PC-3 (cell line): ENCODE measurements at places on chromosomes 7 and 10.

GRCh38 chr10:126090443-126090842 lies 194.1 kb downstream of the FANK1 start:
- H3K27me3 ChIP-seq, result no peaks in the 10 kb centered on the region
- H3K27ac ChIP-seq, result peak overlapping the region; percentile 98
- H3K36me3 ChIP-seq, result no peaks in the 10 kb centered on the region
- no peak for DNase-seq
- H3K4me3 ChIP-seq, result no peak overlapping the region

DNA sequence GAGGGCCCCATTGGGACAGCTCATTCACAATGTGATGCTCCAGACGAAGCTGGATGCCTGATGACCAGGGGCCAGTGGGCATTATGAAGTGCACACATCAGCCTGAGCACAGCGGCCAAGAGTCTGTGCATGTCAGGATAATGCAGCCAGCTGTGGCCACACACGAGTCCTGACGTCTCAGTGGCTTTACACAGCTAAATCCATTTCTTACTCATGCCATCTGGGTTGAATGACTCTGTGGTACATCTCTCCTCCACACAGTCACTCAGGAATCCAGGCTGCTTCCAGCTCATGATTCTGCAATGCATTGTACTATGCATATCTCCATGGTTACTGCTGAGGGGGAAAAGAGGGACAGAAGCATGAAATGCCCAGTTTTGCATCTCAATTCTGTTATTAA lies 123.6 kb downstream of the PRLHR start:
- H3K27ac ChIP-seq, result no peak overlapping the region
- H3K27me3 ChIP-seq, result peaks cover 67% of the 10 kb centered on the region
- no peak for DNase-seq
- no peaks in the 10 kb centered on the region for H3K4me1 ChIP-seq
- H3K4me3 ChIP-seq, result no peak overlapping the region

DNA sequence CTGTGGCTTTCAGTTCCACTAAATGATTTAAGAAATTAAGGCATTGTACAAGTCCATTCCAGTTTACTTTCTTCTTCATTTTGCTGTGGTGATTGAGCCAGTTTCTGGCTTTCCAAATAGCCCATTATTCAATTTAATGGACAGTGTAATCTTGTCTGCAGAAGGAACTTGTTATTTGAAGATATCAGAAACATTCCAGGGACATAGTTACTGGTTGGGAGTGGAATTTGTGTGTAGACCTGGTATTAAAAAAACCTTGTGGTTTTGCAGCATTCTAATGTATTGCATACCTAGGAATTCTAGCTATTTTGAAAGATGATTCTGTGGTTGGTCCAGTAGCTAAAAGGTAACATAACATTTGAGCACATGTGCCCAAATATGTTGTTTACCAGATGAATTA lies 72.2 kb downstream of the MCU start:
- no peak overlapping the region for H3K4me3 ChIP-seq
- peak; percentile 87 for DNase-seq
- peaks cover 11% of the 10 kb centered on the region for H3K4me1 ChIP-seq
- peaks cover 3% of the 10 kb centered on the region; the same call in 1 of the 2 replicates for H3K27me3 ChIP-seq
- H3K36me3 ChIP-seq, result no peaks in the 10 kb centered on the region
- no peak overlapping the region for H3K27ac ChIP-seq

- H3K27me3 ChIP-seq, result no peaks in the 10 kb centered on the region
- no peak overlapping the region for H3K27ac ChIP-seq
- DNase-seq, result peak; percentile 5
- no peak overlapping the region for H3K4me3 ChIP-seq
- no peaks in the 10 kb centered on the region; the same call in 1 of the 2 replicates for H3K36me3 ChIP-seq
These were observed 9.3 kb downstream of the TMEM248 start for GRCh38 chr7:66930341-66930740.

DNA sequence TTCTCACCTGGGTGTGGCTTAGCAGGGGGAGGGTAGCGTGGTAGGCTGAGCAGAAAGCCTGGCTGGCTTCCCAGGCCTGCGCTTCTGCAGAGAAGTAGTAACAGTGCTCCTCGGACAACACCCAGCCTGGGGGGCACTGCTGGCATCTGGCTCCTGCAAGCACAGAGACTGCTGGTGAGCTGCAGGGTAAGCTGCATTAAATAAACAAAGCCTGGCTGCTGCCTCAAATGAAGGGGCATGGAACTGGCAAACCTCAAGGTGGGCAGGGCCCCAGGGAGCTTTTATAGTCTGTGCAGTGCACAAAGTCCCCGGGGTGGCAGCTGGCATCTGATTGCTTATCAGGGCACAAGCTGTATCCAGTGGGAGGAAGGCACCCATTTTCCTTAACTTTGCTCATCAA lies 3.9 kb downstream of the KLRG2 start:
- H3K27me3 ChIP-seq, result no peaks in the 10 kb centered on the region
- no peak for DNase-seq
- H3K4me3 ChIP-seq, result no peak overlapping the region
- H3K4me1 ChIP-seq, result no peaks in the 10 kb centered on the region

DNA sequence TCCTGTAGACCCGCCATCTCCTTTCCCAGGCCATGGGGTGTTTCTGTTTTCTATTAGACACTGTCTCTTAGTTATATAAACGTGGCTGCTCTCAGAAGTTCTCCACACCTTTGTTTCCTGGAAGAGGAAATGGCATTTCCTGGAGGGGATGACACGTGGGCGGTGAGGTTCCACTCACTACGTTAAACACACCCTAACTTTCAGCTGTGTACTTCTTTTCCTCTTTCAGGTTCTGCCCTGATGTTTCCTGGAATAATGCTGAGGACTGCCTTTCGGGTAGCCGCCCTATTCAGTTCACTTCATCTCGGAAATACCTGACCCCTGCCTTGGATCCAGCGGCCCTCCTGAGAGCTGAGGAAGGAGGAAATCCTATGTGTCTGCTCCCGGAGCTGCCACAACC lies 3.4 kb upstream of the PRKCQ start:
- no peaks in the 10 kb centered on the region for H3K36me3 ChIP-seq
- no peaks in the 10 kb centered on the region for H3K4me1 ChIP-seq
- peaks cover 18% of the 10 kb centered on the region; the same call in 1 of the 2 replicates for H3K27me3 ChIP-seq
- no peak overlapping the region for H3K27ac ChIP-seq
- no peak overlapping the region for H3K4me3 ChIP-seq
- DNase-seq, result no peak

- H3K27me3 ChIP-seq, result no peaks in the 10 kb centered on the region
- H3K4me3 ChIP-seq, result no peak overlapping the region
- no peaks in the 10 kb centered on the region for H3K4me1 ChIP-seq
- H3K27ac ChIP-seq, result no peak overlapping the region
These were observed 51.0 kb downstream of the ZNF777 start for GRCh38 chr7:149409895-149410294.

GRCh38 chr7:70557338-70557737 lies 574.6 kb upstream of the GALNT17 start:
- no peaks in the 10 kb centered on the region for H3K4me1 ChIP-seq
- H3K4me3 ChIP-seq, result no peak overlapping the region
- no peaks in the 10 kb centered on the region for H3K36me3 ChIP-seq
- DNase-seq, result no peak

- no peaks in the 10 kb centered on the region for H3K36me3 ChIP-seq
- no peak for DNase-seq
- H3K27me3 ChIP-seq, result no peaks in the 10 kb centered on the region
- H3K27ac ChIP-seq, result no peak overlapping the region
These were observed 221.6 kb downstream of the RNLS start for GRCh38 chr10:88361494-88361893.

GRCh38 chr10:115968236-115968635 lies 304.8 kb downstream of the GFRA1 start:
- no peak overlapping the region for H3K27ac ChIP-seq
- no peaks in the 10 kb centered on the region for H3K36me3 ChIP-seq
- H3K27me3 ChIP-seq, result no peaks in the 10 kb centered on the region

DNA sequence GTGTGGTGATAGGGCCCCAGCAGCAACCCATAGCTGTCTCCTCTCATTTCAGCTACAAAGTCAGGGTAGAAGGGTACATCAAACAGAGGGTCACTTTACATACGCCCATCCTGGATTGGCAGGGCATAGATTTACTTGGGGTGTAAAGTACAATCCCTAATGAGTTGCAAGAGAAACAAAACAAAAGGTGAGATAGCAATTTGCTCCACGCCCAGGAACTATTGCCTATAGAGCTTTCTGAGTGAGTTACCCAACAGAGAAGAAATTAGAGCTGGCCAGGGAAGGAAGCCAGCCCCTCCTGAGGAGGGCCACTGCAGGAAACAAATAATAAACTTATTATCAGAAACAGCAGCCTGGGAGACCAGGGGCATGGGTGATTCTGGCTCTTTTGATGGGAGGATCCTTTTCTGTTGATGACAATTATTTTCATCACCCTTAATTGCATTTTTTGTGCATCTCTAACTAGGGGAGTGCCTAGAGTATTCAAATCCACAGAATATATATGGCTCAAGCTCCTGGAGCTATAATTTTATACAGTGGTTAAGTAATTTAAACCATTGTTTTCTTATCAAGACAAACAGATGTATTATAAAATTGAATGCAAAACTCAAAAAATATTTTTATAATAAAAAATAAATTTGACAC lies 47.4 kb downstream of the SLC26A5 start:
- no peak overlapping the region for H3K4me3 ChIP-seq
- no peaks in the 10 kb centered on the region for H3K4me1 ChIP-seq
- no peak for DNase-seq
- no peaks in the 10 kb centered on the region for H3K27me3 ChIP-seq

- H3K4me1 ChIP-seq, result peaks cover 38% of the 10 kb centered on the region
- no peaks in the 10 kb centered on the region for H3K27me3 ChIP-seq
- H3K36me3 ChIP-seq, result no peaks in the 10 kb centered on the region
- H3K27ac ChIP-seq, result no peak overlapping the region
- no peak overlapping the region for H3K4me3 ChIP-seq
These were observed 53.0 kb downstream of the STEAP1B start for GRCh38 chr7:22447008-22447407.

DNA sequence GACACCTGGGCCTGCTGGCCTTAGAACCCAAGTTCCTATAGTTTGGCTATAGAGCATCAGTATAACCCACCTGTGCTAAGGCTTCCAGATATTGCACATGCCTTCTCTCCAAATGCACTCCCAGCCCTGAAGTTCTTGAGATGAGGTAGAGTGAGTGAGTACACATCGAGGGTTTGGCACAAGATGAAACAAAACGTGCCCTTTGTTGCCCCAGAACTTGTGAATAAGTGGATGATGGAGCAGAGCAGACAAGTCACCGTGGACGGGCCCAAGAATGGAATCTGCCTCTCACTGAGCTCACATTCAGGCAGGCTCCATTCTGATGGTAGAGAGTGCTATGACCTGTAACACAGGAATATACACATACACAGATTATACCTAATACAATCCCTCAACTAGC lies 73.0 kb upstream of the STK17A start:
- H3K36me3 ChIP-seq, result no peaks in the 10 kb centered on the region
- H3K27ac ChIP-seq, result no peak overlapping the region
- H3K27me3 ChIP-seq, result no peaks in the 10 kb centered on the region
- no peaks in the 10 kb centered on the region for H3K4me1 ChIP-seq
- DNase-seq, result peak; percentile 13
- no peak overlapping the region for H3K4me3 ChIP-seq

DNA sequence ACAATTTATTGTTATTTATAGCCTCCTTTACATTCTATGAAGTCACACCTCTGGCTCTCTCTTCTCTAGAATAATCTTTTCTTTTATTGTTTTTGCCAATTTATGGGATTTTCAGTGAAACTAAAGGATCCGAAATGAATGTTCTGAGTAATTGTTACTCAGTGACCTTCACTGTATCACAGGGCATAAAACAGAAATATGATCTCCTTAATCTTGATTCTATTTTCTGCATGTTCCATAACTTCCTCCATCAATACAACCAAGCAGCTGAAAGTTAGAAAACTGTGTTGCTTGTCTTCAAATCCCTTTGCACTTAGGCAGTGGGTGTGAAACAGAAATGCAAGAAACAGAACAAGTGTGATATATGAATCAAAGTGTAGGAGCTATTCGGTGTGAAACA lies 57.4 kb upstream of the FERD3L start:
- no peak overlapping the region for H3K4me3 ChIP-seq
- H3K4me1 ChIP-seq, result no peaks in the 10 kb centered on the region; the same call in 1 of the 2 replicates
- H3K36me3 ChIP-seq, result no peaks in the 10 kb centered on the region
- H3K27me3 ChIP-seq, result no peaks in the 10 kb centered on the region
- H3K27ac ChIP-seq, result no peak overlapping the region

DNA sequence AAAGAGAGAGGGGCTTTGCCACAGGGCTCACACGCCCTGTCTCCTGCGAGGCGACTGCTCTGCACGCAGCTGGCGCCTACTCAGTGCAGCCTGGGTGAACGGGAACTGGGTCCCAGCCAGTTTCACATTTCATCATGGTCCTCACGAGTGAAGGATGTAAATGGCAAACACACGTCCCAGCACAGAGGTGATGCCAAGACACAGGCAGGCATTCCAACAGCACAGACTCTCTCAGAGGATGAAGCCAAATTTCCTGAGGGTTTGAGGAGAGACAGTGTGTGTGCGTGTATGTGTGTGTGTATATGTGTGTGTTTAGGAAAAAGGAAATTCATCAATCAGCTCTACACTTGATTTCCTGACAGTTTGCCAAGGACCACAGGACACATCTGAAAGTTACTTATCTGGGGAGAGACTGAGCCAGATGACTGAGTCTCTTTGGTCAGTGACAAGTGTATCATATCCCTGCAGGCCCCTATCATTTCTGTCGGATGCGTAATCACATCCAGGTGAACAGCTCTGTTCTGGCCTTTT lies 53.9 kb downstream of the CHST15 start:
- H3K27me3 ChIP-seq, result no peaks in the 10 kb centered on the region
- H3K4me1 ChIP-seq, result no peaks in the 10 kb centered on the region
- no peak for DNase-seq
- H3K27ac ChIP-seq, result no peak overlapping the region
- H3K36me3 ChIP-seq, result no peaks in the 10 kb centered on the region; the same call in 1 of the 2 replicates

GRCh38 chr10:21705828-21706176 lies 171.8 kb downstream of the MLLT10 start:
- no peak for DNase-seq
- H3K27me3 ChIP-seq, result no peaks in the 10 kb centered on the region
- no peak overlapping the region for H3K27ac ChIP-seq
- H3K36me3 ChIP-seq, result no peaks in the 10 kb centered on the region

- DNase-seq, result no peak
- no peak overlapping the region for H3K4me3 ChIP-seq
- peaks cover 4% of the 10 kb centered on the region; the same call in 1 of the 2 replicates for H3K4me1 ChIP-seq
- peaks cover 30% of the 10 kb centered on the region for H3K27me3 ChIP-seq
- no peak overlapping the region for H3K27ac ChIP-seq
These were observed 94.5 kb upstream of the GNA12 start for GRCh38 chr7:2938514-2939192.

DNA sequence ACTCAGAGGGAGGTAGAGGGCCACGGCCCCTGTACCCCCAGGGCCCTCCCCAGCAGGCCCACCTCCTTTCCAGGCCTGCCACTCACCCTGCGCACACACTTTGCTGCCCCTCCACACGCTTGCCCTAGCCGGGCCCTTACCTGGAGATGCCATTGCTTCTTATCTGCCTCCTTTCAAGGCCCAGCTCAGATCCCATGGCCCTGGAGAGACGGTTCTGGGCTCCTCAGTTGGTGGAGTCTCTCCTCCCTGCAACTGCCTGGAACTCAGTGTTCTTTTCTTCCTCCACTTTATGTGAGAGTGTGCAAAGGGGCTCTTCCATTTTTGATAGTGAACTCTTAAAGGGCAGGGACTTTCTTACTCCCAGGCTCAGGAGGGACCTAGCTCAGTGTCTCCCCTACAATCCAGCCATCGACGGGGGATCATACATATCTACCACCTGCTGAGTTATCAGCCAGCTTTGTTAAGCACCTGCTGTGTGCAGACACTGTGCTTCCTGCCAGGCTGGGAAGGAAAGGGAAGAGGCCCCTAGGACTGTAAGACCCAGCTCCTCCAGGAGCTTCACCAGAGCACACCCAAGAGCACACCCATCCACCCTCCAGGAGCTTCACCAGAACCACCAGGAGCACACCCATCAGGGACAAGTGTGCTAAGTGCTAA lies 89.3 kb upstream of the MACROH2A2 start:
- DNase-seq, result no peak
- H3K27ac ChIP-seq, result no peak overlapping the region
- no peaks in the 10 kb centered on the region for H3K36me3 ChIP-seq
